SJSA1 (cell line): ENCODE measurements at places on chromosomes 13 and 19. TPM values are rescaled to one million over a fixed set of nuclear protein-coding genes. Genes with fewer than 3 reads are reported as not detected.

DNA sequence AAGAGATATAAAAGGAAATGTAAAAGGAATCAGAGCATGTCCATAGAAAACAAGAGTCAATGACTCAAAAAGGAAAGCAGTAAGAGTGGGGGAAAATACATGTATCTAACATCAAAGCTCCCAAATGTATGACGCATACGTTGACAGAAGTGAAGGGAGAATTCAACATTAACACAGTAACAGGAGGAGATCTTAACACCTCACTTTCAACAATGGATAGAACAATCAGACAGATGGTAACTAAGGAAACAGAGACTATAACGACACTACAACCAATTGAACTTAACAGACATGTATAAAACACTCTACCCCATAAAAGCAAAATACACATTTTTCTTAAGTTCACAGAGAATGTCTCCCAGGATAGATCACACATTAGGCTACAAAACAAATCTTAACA is 774.8 kb upstream of the ARGLU1 start:
- no peak overlapping the region for H3K4me3 ChIP-seq
- no peak overlapping the region for H3K27ac ChIP-seq
- DNase-seq: no peak
- no peaks in the 10 kb centered on the region for H3K36me3 ChIP-seq
- no peaks in the 10 kb centered on the region for H3K4me1 ChIP-seq
- H3K27me3 ChIP-seq: no peaks in the 10 kb centered on the region

DNA sequence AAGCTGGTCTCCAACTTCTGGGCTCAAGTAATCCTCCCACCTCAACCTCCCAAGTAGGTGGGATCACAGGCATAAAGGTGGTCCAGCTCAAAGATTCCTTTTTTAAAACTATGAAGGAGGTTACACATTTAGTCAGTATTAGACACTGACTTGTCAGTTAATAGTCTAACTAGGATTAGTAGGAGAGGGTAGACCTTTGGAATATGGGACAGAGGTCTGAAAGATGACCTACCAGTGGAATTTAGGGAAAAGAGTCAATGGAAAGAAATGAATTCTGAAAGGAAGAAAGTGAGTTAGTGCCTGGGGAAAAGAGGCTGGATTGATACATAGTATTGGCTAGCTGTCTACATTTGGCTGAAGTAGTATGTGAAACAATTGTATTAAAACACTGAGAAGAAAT is 220.7 kb downstream of the MZT1 start:
- no peak overlapping the region for H3K27ac ChIP-seq
- no peaks in the 10 kb centered on the region for H3K27me3 ChIP-seq
- no peak overlapping the region for H3K4me3 ChIP-seq

GRCh38 chr13:64130600-64130999 is 2715.0 kb upstream of the PCDH20 start:
- no peaks in the 10 kb centered on the region for H3K36me3 ChIP-seq
- no peak overlapping the region for H3K4me3 ChIP-seq
- H3K27me3 ChIP-seq: no peaks in the 10 kb centered on the region
- no peaks in the 10 kb centered on the region for H3K4me1 ChIP-seq

GRCh38 chr19:13554506-13555240 is 48.4 kb upstream of the CACNA1A start:
- no peak overlapping the region for H3K27ac ChIP-seq
- no peak for DNase-seq
- H3K36me3 ChIP-seq: no peaks in the 10 kb centered on the region
- H3K27me3 ChIP-seq: peaks cover 14% of the 10 kb centered on the region; the same call in 1 of the 2 replicates

GRCh38 chr19:49680421-49681351 is 3.6 kb downstream of the PRMT1 start:
- peaks cover 57% of the 10 kb centered on the region for H3K36me3 ChIP-seq
- no peak overlapping the region for H3K27ac ChIP-seq
- DNase-seq: peak; percentile 92

- no peak for DNase-seq
- H3K27ac ChIP-seq: peak overlapping the region; percentile 30
- no peaks in the 10 kb centered on the region for H3K36me3 ChIP-seq
- peaks cover 59% of the 10 kb centered on the region for H3K4me1 ChIP-seq
- no peak overlapping the region for H3K4me3 ChIP-seq
Measured at GRCh38 chr19:16316506-16316882, 8.1 kb upstream of the KLF2 start.

- peaks cover 32% of the 10 kb centered on the region for H3K4me1 ChIP-seq
- peaks cover 77% of the 10 kb centered on the region for H3K36me3 ChIP-seq
- H3K4me3 ChIP-seq: no peak overlapping the region
- H3K27ac ChIP-seq: no peak overlapping the region
- no peak for DNase-seq
Measured at GRCh38 chr13:80336776-80337287, 4.1 kb downstream of the SPRY2 start.

- no peak overlapping the region for H3K4me3 ChIP-seq
- no peaks in the 10 kb centered on the region for H3K36me3 ChIP-seq
- no peaks in the 10 kb centered on the region for H3K27me3 ChIP-seq
- H3K4me1 ChIP-seq: no peaks in the 10 kb centered on the region
- H3K27ac ChIP-seq: no peak overlapping the region
Measured at GRCh38 chr13:72537395-72537780, 190.0 kb downstream of the MZT1 start.

DNA sequence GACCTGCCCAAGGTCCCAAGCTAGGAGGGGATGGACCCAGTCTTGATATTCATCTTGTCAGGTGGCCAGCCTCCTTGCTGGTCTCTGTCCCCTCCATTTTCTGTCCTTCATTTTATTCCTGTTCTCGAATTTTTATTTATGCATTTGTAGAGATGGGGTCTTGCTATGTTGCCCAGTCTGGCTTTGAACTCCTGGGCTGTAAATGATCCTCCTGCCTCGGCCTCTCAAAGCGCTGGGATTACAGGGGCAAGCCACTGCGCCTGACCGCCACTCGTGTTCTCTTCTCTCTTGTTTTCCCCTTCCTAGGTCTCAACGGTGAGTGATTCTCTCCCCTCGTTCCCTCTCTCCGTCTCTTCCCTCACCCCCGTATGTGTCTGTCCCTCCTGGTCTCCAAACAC is 10.6 kb upstream of the TPRX2 start:
- no peak overlapping the region for H3K27ac ChIP-seq
- no peak overlapping the region for H3K4me3 ChIP-seq
- H3K27me3 ChIP-seq: peaks cover 19% of the 10 kb centered on the region
- H3K4me1 ChIP-seq: no peaks in the 10 kb centered on the region
- H3K36me3 ChIP-seq: no peaks in the 10 kb centered on the region

DNA sequence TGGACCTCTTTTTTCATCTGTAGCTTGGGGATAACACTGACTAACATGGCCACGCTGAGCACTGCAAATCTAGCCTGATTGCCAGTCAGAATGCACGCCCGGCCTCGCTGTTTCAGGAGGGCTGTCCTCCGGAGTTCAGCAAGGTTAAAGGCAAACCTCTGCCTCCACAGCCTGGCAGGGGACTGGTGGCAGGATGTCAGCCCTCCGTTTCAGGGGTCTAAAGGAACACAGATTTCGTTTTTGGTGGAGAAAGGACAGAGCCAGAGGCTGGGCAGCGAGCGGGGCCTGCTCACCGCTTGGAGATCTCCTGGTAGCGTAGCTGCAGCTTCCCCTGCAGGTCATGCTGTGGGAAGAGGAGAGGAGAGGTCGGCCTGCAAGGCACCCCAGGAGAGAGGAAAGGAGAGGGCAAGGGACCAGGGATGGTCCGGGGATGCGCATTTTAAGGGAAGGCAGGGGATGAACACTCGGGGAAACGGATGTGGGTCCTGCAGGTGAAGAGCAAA is 560 bp downstream of the NDUFA7 start:
- H3K27me3 ChIP-seq: no peaks in the 10 kb centered on the region
- peaks cover 21% of the 10 kb centered on the region for H3K4me1 ChIP-seq
- H3K27ac ChIP-seq: peak overlapping the region; percentile 74

DNA sequence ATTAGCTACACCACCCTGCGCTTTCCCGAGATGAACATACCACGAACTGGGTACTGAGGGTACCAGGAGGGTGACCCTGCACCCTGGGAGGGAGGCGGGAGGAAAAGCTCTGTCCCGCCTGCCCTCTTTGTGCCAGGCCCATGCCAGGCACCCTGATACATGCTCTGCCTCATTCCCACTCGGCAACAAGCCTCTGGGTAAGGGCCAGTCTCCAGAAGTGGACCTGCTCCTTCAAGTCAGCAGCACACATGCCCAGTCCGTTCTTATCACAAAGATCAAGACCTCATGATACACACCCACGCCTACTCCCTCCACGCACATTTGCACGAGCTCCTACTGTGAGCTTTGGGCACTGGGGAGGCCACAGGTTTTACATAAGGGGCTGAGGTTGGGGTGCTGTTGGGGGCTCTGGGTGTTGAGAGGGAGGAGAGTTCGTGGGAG is 2.0 kb upstream of the FFAR1 start:
- peaks cover 5% of the 10 kb centered on the region; the same call in 1 of the 2 replicates for H3K27me3 ChIP-seq
- no peak overlapping the region for H3K4me3 ChIP-seq
- no peaks in the 10 kb centered on the region for H3K36me3 ChIP-seq
- H3K27ac ChIP-seq: no peak overlapping the region
- DNase-seq: no peak
- no peaks in the 10 kb centered on the region for H3K4me1 ChIP-seq

CYP2F1 gene
- total RNA-seq: not detected in 2 replicates

DNA sequence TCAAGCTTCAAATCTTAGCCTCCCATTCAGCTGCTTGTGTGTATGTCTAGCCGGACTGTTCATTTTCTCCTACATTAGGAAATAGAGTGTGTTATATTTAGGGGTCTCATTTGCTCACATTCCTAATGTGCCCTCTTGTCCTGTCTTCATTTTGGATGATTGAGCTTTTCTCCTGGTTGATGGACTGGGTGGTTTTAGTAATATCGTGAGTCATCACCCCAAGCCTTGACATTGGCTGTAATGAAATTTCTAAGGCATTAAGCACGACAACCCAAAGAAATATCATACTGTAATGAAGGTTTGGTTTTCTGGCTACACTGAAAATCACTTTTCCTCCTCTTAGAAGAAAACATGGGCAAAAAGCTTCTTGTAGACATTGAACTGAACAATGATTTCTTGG is 110.7 kb upstream of the WASF3 start:
- no peak for DNase-seq
- no peak overlapping the region for H3K27ac ChIP-seq
- H3K36me3 ChIP-seq: no peaks in the 10 kb centered on the region

LMTK3 gene
- not detected in 2 replicates for total RNA-seq

GRCh38 chr13:90919153-90919552 is 428.3 kb upstream of the MIR17HG start:
- no peaks in the 10 kb centered on the region for H3K4me1 ChIP-seq
- H3K4me3 ChIP-seq: no peak overlapping the region
- H3K27me3 ChIP-seq: no peaks in the 10 kb centered on the region
- H3K27ac ChIP-seq: no peak overlapping the region
- no peak for DNase-seq
- H3K36me3 ChIP-seq: no peaks in the 10 kb centered on the region

CYP4F3 gene
- total RNA-seq: not detected in 2 replicates

DNA sequence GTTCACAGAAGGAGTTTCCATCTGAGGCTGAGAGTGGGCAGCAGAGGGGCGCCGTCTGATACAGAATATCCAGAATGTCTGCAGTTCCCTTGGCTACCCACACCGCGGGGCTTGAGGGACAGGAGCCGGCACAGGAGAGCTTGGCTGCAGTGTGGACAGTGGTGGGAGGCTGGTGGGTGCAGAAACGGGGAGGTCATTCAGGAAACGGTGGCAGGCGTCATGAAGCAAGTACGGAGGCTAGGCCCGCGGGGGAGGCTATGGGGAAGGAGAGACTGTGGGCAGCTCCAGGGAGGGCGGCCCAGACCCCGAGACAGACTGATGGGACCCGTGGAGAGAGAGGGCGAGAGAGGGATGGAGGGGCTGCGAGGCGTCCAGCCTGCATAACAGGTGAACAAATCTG is 55.2 kb upstream of the UQCRFS1 start:
- no peak overlapping the region for H3K27ac ChIP-seq
- H3K4me1 ChIP-seq: no peaks in the 10 kb centered on the region
- H3K27me3 ChIP-seq: no peaks in the 10 kb centered on the region

- H3K4me1 ChIP-seq: 0 out of 2 replicates have a peak, but pooled peaks cover 5% of the 10 kb centered on the region
- no peak overlapping the region for H3K4me3 ChIP-seq
- no peak for DNase-seq
- no peaks in the 10 kb centered on the region for H3K27me3 ChIP-seq
Measured at GRCh38 chr19:31255831-31256592, 93.2 kb downstream of the TSHZ3 start.

GRCh38 chr19:51227326-51227725 is 2.4 kb downstream of the CD33 start:
- H3K4me3 ChIP-seq: no peak overlapping the region
- no peak for DNase-seq
- H3K4me1 ChIP-seq: no peaks in the 10 kb centered on the region

DNA sequence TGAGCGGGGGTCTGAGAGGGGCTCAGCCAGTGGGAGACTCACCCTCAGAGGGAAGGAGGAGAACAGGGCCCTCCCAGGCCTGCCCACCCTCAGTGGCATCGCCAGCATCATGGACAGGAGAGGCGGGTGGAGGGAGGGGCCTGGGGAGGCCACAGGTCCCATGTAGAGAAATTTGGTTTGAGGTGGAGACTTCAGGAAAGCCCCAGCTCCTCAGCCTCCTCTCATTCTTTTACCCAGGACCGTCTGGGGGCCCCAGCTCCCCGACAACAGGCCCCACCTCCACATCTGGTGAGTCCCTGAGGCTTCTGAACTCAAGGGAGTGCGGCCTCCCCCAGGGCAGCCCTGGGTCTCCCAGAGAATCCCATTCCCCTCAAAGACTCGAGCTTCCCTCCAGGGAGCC is 3.1 kb downstream of the LILRB1 start:
- no peak overlapping the region for H3K27ac ChIP-seq
- no peak for DNase-seq
- no peak overlapping the region for H3K4me3 ChIP-seq
- H3K36me3 ChIP-seq: no peaks in the 10 kb centered on the region

DNA sequence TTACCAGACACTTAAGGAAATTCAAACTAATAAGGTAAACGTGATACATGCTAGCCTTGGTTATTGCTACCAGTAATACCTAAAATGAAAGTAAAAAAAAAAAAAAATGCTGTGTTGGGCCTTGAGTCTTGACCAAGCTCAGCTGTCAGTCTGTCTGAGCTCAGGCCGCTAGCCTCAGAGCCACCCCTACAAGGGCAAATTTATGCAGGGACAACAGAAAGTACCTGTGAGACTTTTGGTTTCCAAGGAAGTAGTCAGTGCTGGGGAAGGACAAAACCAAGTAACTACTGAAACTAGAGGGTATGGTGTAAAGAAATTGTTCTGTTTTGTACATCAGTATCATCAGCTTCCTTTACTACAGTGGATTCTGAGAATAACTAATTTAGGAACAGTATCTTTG is 134.3 kb upstream of the SLITRK5 start:
- H3K27ac ChIP-seq: no peak overlapping the region
- H3K4me3 ChIP-seq: no peak overlapping the region
- no peaks in the 10 kb centered on the region for H3K4me1 ChIP-seq
- no peaks in the 10 kb centered on the region for H3K27me3 ChIP-seq
- no peaks in the 10 kb centered on the region for H3K36me3 ChIP-seq

- no peak overlapping the region for H3K27ac ChIP-seq
- DNase-seq: no peak
- no peak overlapping the region for H3K4me3 ChIP-seq
- no peaks in the 10 kb centered on the region for H3K4me1 ChIP-seq
- peaks cover 4% of the 10 kb centered on the region for H3K36me3 ChIP-seq
Measured at GRCh38 chr13:34944751-34945150, 2.7 kb downstream of the NBEA start.

LILRA6 gene
- total RNA-seq: not detected in 2 replicates
